Stimulated activated CD8-positive, alpha-beta memory T cell treated with anti-CD3 and anti-CD28 coated beads, Interleukin-15, amount 100 ng/mL, for 1 hour (primary cell): ENCODE measurements at places on chromosomes 2 and 18.

GRCh38 chr2:39603436-39603835, 62.3 kb upstream of the TMEM178A start:
- no peak for DNase-seq

- DNase-seq = no peak
Observed at GRCh38 chr2:236242057-236242495, 22.1 kb downstream of the ASB18 start.

DNA sequence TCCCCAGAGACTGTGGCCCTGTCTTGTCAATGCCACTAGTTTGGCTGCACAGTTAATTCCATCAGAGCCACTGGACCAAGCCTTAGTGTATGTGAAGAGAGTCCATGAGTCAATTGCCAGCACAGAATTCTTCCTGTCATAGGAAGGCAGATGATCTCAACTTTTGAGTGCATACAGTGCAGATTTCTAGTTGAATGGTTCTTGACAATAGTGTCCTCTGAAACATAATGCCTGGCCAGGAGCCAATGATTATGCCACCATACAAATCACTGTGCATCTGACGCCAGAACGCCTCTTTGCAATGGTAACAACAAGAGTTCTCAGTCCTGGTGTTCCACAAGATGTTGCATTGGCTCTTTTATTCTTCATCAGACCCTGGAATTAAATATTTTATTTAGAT, 7.1 kb downstream of the NEUROD1 start:
- DNase-seq = no peak

DNA sequence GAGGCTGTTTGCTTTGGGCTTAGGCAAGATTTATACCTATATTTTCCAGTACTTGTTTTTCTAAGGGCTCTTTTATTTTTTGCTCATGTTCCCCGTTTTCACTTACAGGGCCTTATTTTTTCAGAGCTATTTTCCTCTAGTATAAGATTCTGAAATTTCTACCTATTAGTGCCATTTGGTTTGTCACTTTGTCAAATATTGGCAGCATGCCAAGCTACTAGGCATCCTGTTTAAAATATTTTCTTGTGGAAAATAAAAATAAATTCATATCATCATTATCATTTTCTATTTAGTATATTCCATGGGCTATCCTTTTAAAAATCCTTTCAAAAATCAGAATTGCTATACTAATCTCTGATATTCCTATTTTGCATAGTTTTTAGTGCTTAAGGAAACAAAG, 64.8 kb upstream of the CHST9 start:
- no peak for DNase-seq

GRCh38 chr18:42654556-42654955, 460.9 kb downstream of the RIT2 start:
- no peak for DNase-seq

- DNase-seq = no peak
Observed at GRCh38 chr18:57813245-57813644, 10.1 kb upstream of the ATP8B1 start.

- no peak for DNase-seq
Observed at GRCh38 chr18:13527256-13527655, 199.1 kb downstream of the FAM210A start.

DNA sequence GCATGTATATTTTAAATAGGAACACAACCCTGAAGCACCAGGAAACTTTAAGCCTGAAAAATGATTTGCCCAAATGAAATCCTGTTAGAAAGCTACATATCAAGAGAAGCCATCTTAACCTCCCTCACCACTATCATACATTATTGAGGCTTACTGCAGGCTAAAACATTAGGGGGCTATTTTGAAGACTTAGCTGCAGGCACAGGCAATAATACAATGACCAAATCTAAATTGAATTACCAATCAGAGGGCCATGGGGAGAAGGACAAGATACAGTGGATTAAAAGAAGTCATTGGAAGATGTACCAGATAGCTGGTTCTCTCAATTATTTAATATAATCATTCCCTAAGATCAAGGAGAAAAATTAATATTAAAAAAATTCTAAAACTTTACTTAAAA, 73.7 kb downstream of the THADA start:
- no peak for DNase-seq

DNA sequence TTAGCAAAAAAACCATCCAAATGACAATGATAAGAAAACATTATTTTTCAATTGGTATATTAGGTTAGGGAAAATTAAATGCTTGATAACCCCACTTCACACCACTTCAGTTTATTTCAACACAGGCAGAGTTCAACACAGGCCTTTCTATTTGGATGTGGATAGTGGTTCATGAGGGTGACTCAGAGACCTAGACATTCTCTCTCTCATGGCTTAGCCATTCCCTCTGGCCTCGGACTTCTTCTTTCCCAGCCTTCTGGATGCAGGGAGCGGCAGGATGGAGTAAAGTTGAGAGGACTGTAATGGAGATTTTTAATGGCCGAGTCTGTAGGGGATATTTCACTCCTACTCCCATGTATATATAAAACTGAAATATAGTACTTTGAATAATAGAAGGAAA, 109.7 kb downstream of the CTNNA2 start:
- no peak for DNase-seq

DNA sequence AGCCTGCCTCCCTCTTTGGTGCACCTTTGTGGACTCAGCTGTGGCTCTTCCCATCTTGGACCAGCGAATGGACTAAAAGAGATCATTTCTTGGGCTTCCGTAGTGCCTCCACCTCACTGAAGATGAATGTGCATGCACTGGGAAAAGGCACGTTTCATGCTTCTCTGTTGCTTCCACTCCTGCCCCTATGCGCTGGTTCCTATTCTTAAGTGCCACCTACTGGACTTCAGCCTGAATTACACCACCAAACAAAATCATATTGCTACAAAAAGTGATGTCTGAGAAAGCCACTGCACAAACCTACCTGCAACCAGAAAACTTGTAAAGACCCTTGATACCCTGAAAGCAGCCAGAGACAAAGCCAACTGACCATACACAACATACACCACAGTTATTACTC, 695.6 kb downstream of the TSN start:
- no peak for DNase-seq

GRCh38 chr2:56177420-56178220, 6.2 kb upstream of the CCDC85A start:
- DNase-seq = no peak

GRCh38 chr2:27871802-27872201, 18.4 kb downstream of the RBKS start:
- no peak for DNase-seq

DNA sequence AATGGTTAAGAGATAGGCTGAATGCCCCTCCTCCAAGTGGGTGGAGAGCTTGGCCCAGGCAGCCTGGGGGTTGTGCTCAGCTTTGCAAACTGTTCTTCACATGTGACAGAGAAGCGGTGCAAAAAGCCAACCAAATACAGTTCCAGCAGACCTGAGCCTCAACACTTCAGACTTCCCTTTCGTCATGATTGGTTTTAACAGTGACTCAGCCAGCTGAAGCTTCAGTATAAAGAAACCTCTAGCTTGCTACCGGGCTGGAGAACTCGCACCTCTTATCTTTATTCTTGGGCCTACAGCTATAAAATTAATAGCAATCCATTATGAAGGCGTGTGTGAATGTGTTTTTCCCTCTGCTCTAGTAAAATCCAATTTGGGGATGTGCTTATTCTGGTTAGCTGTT, 20.0 kb downstream of the SETBP1 start:
- DNase-seq = no peak

DNA sequence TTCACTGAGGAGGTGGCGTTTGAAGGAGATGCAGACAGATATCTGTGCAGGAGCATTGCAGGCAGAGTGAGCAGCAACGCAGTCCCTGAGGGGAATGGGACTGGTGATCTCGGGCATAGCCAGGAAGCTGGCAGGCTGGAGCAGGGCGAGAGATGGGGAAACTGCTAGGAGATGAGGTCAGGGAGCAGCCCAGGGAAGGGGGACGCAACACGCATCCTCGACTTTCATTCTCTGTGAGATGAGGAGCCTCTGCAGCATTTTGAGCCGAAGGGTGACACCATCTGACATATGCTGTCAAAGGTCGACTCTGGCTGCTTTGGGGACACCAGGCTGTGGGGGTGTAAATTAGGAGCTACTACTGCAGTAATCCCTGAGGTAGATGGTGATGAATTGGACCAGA, 4.3 kb upstream of the CHRNA1 start:
- DNase-seq = no peak

DNA sequence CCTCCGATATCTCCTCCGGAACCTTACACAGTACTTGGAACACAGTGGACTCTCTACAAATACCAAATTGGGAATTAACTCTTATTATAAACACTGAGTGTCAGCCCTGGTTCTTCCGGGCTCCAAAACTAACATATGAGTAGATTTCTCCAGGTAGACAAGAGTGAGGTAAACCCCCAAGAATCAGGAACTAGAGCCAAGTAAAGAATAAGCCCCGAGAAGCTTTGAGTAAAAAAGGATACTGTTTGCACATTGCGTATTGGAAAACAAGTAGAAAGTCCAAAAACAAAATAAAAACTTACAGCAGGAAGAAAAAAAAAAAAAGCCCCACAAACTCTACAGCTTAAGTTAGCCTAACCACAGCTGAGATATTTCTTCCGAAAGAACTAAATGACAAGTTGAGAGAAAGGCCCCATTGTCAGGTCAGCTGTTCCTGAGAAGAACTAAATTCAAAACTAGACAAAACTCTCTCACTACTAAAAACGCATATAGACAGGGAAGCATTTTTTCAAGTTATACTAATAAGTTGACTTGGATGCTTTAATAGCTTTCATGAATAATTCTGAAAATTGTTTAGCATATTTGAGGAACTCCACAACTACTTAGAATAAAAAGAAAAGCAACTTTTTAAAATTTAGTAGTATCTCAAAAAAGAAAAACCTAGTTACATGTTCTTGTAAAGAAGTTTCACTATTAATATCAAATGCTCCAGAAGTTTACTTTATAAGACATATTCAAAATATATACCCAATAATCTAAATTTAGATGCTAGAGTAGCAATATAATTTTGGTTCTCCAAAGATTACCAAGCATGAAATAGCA, 4.3 kb upstream of the HAAO start:
- no peak for DNase-seq

- DNase-seq = no peak
Observed at GRCh38 chr2:5520463-5520972, 171.7 kb upstream of the SOX11 start.
